Osteoblast (primary cell): ENCODE measurements at places on chromosomes 5 and 9.

DNA sequence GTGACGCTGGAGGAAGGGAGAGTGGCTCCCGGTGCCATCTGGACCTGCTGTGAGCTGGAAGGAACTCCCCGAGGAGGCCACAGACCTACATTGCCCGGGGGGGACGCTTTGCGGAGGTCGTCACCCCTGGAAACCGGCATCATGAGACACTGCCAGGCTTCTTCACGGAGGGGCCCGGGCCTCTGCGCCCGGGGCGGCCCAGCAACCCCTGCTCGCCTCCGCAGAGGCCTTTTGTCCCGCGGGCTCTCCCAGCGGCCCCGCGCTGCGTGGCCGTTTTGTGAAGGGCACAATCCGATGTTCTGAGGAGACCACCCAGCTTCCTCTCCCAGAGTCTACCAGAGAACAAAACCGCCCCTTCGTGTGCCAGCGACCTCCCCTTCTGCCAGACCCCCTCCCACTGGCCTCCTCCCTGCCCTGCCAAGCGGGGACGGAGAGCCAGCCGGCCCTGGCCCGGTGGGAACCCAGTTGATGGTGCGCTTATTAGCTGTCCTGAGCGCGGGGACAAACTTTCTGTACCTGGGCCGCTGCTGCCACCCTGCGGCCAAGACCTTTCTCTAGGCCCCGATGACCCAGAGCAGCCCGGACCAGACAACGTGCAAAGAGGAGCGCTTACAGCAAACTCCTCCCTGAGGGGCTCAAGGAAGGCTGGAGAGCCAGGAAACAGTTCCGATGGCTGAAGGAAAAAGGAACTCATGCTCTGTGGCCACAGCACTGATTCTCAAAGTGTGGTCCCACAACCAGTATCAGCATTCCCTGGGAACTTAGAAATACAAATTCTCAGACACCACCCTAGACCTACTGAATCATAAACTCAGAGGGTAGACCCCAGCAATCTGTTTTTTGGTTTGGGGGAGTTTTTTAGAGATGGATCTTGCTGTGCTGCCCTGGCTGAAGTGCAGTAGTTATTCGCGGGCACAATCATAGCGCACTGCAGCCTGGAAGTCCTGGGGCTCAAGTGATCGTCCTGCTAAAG is 86.7 kb downstream of the SLC1A3 start:
- DNase-seq, result peak; percentile 93

DNA sequence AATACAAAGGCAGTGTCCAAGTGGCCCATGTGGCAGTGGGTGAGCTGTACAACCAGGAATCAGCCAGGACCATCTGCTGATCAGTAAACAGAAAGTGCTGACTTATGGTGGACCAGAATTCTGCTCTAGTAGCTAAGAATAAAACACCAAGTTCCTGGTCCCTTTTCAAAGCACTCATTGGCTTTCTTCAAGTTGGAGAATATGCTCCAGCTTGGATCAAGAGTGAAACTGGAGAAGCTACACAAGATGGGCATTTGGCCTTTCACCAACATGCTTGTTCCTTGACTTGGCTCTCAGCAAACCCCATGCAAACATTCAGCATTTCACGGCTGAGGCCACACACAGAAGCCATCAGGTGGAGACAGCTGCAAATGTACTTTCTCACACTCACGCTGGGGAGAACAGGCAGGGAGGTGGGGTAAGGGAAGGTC is 32.1 kb downstream of the MARCHF3 start:
- no peak for DNase-seq

- no peak for DNase-seq
These were observed 11.1 kb downstream of the PTTG1 start for GRCh38 chr5:160432787-160433186.

DNA sequence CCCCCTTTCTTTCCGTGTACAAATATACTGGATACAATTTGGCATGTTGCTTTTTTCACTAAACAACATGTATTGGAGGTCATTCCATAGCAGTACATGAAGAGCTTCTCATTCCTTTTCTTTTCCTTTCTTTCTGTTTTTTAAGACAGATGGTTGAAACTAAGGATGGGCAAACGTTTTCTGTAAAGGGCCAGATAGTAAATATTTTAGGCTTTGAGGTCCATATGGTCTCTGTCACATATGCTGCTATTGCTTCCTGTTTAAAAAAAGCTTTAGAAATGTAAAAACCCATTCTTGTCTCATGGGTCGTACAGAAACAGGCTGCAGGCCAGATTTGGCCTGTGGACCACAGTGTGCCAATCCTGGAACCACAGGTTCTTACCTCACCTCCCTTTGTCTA is 160.1 kb downstream of the ACER2 start:
- no peak for DNase-seq
